ENCODE measurements at places on chromosomes 3 and 15.

GRCh38 chr3:24704496-24704895, 209.8 kb upstream of the THRB start:
- DNase-seq, result no peak

- no peak for DNase-seq
Measured at GRCh38 chr15:48550822-48551525, 94.5 kb downstream of the FBN1 start.

DNA sequence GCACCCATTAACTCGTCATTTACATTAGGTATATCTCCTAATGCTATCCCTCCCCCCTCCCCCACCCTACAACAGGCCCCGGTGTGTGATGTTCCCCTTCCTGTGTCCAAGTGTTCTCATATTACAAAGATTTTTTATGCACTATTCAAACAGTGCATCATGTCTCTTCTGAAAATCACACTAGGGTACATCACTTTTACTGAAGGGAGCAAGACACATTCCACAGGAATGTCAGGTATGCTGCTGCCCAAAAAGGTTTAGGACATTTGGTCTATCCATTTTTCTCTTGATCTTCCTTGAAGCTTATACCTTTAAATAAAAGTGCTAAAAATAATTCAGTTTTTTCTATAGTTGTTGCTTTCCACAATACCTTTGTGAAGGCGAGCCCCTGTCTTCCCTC, 9.2 kb upstream of the EPHA3 start:
- DNase-seq, result no peak

- no peak for DNase-seq
Measured at GRCh38 chr15:28147801-28148200, 48.7 kb upstream of the OCA2 start.

GRCh38 chr15:50558012-50558411, 11.5 kb upstream of the USP50 start:
- no peak for DNase-seq

DNA sequence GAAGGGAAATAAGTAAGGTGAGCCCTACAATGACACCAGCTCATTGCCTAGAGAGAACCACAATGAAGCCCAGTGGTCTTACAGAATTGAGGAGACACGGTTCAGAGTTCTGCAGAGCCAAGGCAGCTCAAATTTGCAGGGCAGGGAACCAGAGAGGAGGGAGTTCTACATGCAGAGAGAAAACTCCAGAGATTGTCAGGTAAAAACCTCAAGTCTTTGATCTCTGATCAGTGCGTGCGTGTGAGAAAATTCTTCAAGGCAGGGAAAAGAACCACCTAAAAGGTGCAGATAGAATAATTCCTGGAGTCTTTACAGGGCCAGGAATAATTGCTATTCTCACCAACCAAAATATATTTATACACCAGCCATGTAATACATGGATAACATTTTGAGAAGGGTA, 88.0 kb upstream of the SNRK start:
- DNase-seq, result no peak

DNA sequence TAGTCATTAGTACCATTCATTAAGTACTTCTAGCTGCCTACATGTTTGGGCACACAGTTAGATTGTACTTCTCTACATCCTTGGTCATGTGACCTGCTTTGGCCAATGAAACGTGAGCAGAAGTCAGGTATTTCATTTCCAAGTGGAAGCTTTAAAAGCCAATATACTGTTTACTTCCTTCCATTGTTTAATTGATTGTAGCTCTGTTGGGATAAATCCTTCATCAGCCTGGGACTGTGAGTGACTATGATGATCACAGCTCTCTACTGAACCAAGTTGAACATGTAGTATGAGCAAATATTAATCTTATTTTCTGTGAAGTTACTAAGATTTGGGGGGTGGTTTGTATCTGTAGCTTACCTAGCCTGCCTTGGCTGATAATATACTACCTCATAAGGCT, 116.5 kb upstream of the ROPN1 start:
- no peak for DNase-seq

- no peak for DNase-seq
Measured at GRCh38 chr15:99542828-99543227, 23.0 kb upstream of the MEF2A start.

DNA sequence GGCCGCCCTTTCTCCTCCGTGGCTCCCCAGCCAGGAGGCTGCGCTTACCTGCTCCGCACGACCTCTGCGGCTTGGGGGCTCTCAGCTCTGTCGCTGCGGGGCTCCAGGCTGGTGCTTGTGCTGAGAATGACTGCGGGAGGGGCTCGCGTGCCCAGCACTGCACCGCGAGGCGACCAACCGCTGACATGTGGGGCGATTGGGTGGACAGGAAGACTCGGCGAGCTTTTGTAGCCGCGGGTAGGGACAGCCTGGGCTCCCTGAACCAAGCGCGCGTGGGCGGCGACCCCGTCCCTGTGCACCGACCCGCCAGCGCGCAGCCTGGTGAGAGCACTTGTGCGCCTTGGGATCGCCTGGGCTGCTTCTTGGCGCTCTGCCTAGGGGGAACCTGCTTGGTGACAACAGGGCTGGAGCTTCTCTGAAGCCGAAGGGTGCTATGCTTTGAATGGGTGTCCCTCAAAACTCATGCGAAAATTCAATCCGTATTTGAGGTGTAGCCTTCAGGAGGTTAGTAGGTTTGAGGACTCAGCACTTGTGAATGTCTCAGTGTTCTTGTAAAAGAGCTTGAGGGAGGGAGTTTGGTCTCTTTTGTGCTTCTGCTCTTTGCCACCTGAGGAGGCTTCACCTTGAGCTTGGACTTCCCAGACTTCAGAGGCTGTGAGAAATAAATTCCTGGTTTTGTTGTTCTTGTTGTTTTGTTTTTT, 50.4 kb downstream of the IL12A start:
- no peak for DNase-seq

- no peak for DNase-seq
Measured at GRCh38 chr15:60660290-60661051, 181.5 kb upstream of the ICE2 start.

DNA sequence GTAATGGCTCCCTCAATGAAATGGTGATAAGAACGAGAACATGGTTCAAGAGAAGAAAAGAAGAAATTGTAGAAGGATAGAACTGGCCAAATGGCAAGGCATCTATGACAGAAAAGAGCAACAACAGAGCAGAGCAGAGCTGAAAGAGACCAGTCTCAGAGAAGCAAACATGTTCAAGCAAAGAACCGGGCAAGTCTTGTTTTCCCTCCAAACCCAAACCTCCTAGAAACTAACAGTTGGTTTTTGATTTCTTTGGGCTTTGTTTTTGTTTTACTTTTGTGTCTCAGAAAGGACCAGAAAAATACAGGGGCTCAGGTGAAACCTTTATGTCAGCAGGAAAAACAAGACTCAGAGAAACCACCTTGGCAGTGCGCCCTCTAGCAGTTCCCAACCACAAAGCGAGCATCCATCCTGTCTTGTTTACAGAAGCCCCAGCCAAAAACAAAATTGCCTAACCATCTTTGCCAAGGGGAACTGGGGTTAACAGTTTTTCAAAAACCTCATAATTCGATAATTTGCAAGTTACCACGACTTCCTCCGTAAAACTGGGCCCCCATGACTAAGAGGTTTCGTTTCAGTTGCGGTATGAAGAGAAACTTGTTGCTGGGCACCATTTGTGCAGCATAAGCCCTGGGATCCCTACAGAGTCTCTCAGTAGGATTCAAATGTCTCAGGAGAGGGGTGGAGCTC, 159.2 kb upstream of the SLC24A5 start:
- no peak for DNase-seq

DNA sequence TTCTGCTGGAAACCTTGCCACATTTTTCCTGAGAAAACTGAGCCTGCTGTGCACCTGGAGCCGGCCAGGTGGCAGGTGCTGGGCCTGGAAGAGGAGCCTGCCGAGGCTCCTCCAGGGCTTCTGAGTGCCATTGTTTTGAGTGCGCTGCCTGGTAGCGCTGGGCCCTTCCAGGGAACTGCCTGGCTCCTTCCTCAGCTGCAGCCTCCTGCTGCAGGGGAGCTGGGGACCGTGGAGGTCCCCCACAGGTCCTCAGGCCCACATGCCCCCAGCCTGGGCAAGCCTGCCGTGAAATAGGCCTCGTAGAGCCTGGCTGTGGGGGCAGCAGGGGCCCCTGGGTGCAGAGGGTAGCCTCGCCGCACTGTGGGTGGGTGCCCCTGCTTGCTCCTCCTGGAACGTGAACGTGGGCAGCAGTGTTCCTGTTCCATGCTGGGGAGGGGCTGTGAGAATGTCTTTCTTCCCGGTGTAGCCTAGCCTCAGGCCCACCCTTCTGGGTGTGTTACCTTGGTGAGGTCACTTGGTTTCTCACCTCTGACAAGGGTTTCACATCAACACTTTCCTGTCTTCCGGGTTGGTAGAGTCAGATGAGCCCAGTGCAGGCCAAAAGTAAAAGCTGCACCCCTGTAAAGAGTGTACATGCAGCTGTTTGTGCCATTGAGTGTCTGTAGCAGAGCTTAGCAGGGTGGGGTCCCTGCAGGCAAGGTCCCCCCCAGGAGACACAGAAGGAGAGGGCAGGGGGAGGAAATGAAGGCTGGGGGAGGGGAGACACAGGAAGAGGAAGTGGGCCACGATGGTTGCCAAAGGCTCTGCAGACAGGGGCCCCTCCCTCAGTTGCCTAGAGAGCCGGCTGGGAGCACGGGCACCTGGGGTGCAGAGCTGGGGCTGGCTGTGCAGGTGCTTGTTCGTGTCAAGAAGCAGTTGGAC, 34.5 kb downstream of the KLF13 start:
- DNase-seq, result peak; percentile 68

GRCh38 chr3:167798443-167798842, 62.9 kb downstream of the SERPINI1 start:
- DNase-seq, result no peak

DNA sequence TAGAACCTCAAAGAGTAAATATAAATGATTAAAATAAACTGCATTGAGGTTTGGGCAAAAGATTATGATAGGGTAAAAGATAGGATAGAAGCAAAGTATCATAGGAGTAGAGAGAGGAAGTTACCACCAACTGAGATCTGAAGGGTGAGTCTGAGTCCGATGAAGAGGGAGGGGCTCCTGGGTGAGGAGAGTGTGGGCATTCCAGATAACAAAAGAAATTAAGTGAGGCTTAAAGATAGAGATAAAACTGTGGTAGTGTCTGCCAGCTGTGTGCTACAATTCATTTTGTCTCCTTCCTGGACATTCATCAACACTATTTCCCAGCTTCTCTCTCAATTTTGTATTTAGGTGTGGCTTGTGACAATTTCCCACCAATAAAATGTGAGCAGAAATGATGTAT, 343.0 kb upstream of the PLSCR5 start:
- DNase-seq, result no peak

DNA sequence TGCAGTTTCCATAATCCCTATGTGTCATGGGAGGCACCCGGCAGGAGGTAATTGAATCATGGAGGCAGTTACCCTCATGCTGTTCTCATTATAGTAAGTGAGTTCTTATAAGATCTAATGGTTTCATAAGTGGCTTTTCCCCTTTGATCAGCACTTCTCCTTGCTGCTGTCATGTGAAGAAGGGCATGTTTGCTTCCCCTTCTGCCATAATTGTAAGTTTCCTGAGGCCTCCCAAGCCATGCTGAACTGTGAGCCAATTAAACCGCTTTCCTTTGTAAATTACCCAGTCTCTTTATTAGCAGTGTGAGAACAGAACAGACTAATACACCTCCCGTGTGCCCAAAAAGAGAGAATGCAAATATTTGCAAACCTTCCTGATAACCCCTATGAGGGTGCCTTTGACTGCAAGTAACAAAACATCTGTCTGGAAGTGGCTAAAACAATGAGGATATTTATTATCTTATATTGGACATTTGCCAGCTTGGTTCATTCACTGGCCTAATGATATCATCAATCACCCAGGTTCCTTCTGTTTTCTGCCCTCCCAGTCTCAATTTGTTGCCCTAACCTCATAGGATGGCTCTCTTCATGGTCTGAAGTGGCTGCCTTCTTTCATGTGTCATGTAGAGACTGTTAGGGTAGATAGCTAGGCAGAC, 68.7 kb downstream of the BHLHE40 start:
- DNase-seq, result no peak

DNA sequence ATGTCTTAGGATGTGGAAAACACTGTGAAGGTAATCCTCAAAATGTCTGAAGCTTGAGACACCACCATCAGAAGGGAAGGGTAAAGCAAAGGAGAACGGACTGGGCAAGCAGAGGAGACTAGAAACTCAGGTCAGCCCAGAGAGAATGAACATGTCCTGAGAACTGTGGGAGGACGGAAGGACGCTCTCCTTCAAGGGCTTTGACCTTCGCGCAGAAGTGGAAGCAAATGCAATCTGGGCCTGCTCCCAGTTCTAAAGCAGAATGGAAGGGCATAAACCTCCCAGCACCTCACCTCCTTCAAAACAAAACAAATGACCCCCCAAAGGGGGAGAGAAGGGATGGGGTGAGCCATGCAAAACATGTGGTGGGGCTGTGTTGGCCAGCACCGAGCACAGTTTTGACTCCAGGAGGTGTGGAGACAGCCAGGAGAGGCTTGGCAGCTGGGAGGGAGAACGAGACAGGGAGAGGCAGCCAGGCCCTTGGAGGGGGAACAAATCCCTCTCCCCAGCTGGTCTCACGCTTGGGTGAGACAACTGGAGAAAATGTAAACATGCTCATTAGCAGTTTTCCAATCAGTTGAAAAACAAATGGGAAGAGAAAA, 222.4 kb upstream of the WNT5A start:
- no peak for DNase-seq

GRCh38 chr3:6719999-6720398, 140.9 kb upstream of the GRM7 start:
- DNase-seq, result no peak

DNA sequence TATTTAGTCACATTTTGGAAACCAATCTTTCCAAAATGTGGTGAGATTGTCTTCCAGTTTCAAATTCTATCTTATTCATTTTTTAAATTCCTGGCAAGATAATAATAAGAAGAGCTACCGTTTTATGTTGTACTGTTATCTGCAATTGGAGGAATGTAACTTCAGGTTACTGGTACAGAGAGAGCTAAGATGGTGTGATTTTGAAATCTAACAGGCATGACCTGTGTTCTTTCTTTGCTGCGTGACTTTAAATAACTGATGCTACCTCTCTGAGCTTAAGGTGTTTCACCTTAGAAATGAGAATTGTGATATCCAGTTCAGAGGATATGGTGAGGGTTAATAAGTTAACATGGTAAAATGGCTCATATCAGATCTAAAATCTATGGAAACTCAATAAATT, 21.7 kb downstream of the CADM2 start:
- no peak for DNase-seq

GRCh38 chr15:68411735-68412134, 20.2 kb downstream of the ITGA11 start:
- DNase-seq, result no peak

DNA sequence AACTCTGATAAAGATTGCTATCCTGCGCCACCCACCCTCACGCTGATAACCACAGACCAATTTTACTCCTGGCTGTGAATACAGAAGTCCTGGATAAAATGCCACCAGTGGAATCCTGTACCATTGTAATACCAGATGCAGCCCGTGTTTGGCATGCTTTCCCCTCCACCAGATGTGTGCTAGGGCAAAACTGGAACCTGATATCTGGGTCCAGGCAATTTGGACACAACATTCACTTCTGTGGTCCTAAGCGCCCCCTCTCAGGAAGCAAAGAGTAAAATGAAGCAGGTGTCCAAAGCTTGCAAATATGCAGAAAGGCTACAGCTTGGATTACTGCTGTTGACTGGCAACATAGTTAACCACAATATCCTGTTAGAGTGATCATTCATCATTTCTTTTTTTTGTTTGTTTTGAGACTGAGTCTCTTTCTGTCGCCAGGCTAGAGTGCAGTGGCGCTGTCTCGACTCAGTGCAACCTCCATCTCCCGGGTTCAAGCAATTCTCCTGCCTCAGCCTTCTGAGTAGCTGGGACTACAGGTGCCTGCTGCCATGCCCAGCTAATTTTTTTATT, 32.8 kb downstream of the LOXL1 start:
- DNase-seq, result no peak
